ENCODE measurements at places on chromosomes 16 and 17. TPM values are rescaled to one million over a fixed set of nuclear protein-coding genes. Genes with fewer than 3 reads are reported as not detected.

NOS2 gene
- 1.4 TPM for polyA plus RNA-seq

GLYR1 gene
- polyA plus RNA-seq, result 134 TPM

GRCh38 chr16:50765861-50766260 is 24.0 kb downstream of the CYLD start:
- no peak for DNase-seq

DNA sequence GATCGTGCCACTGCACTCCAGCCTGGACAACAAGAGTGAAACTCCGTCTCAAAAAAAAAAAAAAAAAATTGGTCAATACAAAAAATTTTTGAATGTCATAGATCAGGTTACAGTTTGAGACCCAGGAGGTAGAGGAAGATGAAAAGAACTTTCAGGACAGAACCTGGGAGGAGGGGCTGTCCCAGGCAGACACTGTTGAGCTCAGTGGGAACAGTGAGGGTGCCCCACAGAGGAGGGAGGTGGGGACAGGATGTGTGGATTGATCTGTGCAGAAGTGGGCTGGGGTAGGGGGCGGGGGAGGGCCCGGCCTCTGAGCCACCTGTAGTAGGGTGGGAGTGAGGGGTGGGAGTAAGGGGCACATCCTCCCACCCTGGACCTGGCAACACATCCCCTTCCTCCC is 58.3 kb downstream of the PRMT7 start:
- no peak for DNase-seq

PRR35 gene
- 0.14 TPM for polyA plus RNA-seq

- DNase-seq, result no peak
These were observed 10.1 kb downstream of the TBC1D26 start for GRCh38 chr17:15742051-15742795.

OMG gene
- polyA plus RNA-seq, result 89.9 TPM

- DNase-seq, result no peak
These were observed 46.4 kb upstream of the ENPP7 start for GRCh38 chr17:79684132-79684985.

EVPLL gene
- polyA plus RNA-seq, result 2.5 TPM

DNA sequence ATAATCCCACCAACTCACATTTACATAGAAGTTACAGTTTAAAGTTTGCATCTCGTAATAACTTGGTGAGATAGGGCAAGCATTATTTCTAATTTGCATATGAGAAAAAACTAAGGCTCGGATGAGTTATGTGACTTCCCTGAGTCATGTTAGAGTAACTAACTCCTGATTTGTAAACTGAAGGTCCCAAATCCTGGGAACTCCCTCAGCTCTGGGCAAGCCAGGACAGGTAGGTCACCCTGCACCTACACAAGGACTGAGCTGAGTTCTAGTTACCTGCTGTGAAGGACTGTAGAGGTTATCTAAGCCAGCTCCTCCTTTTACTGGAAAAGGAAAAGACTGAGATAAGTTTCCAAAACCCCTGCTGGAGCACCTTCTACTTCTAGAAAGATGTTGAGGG is 92.1 kb upstream of the HLF start:
- DNase-seq, result no peak

GRCh38 chr17:69539274-69539673 is 124.8 kb downstream of the MAP2K6 start:
- DNase-seq, result no peak

CDH1 gene
- polyA plus RNA-seq, result 28.8 TPM

XPO6 gene
- polyA plus RNA-seq, result 148 TPM

DNA sequence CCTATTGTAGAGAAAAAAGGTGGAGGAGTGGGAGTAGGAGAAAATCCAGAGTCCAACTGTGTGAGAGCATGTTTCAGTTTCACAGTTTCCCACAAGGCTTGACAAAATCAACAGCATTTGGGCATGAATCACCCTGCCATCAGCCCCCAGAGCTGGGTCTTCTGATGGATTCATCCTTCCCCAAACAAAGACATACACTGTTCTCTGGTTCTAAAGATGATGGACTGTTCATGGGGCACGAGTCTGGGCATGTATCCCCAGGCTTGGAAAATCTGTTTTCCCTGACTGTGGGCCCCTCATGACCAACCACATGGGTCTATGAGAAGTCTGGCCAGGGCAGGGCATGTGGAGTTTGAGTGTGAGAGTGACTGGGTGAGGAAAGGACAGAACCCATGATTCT is 210.4 kb upstream of the IRX5 start:
- DNase-seq, result no peak

- no peak for DNase-seq
These were observed 207.0 kb downstream of the MSI2 start for GRCh38 chr17:57463103-57463885.

CDRT4 gene
- polyA plus RNA-seq, result 2.8 TPM

TEX19 gene
- not detected for polyA plus RNA-seq

DNA sequence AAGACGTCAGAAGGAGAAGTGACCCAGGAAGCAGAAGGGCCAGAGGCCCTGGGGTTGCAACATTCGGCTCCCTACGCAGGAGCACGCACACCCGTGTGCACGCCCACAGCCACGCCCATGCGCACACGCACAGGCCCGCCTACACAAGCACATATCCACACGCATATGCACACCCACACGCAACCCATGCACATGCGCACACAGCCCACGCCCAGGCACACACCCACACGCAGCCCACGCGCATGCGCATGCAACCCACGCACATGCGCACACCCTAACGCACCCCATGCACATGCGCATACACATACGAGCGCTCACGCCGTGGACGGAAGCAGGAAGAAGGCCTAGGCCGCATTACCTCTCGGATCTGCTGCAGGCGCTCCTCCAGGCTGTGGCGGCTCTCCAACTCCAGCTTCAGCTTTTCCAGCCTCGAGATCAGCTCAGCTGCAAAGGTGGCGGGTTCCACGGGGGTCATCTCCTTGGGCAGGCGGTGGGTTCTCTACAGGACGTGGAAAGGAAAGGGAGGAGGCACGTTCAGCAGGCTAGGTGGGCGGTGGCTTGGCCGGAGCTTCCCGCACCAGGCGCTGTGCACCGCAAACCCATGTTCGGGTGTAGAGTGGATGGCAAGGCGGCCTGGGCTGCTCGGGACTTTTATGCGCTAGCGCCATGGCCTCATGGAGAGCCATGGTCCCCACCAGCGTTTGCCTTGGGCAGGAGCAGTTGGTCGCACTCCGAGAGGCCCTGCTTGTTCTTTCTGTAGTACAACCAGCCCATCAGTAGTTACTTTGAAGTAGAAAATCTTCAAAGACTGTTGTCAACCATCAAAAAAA is 23.4 kb downstream of the AXIN2 start:
- DNase-seq, result no peak

- DNase-seq, result no peak
These were observed 145.5 kb downstream of the C16orf78 start for GRCh38 chr16:49519008-49519656.

DNA sequence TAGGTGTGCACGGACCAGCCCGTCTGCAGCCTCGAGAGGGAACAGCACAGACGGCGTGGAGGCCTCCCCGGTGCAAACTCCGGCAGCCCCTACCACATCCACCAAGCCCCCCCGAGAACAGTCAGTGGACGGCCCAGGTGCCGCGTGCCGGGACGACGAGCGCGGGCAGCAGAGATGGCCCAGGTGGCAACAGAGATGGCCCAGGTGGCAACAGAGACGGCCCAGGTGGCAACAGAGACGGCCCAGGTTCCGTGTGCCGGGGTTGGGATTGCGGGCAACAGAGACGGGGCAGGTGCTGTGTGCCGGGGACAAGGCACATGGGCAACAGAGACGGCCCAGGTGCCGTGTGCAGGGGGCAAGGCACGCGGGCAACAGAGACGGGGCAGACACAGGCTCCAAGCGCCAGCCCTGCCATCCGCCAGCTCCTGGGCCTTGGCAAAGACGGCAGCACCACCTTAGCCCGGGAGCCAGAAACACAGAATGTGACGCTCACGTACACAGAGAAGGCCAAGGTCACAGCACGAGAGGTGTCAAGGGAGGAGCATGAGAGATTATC is 31.1 kb downstream of the RPH3AL start:
- DNase-seq, result no peak

SLFN11 gene
- polyA plus RNA-seq, result 7.6 TPM

PLCG2 gene
- 7.7 TPM for polyA plus RNA-seq

- DNase-seq, result no peak
These were observed 113.7 kb downstream of the IRX5 start for GRCh38 chr16:55044201-55044975.

MFAP4 gene
- 58.8 TPM for polyA plus RNA-seq

GRCh38 chr16:83769397-83770008 is 38.3 kb upstream of the HSBP1 start:
- DNase-seq, result no peak

DNA sequence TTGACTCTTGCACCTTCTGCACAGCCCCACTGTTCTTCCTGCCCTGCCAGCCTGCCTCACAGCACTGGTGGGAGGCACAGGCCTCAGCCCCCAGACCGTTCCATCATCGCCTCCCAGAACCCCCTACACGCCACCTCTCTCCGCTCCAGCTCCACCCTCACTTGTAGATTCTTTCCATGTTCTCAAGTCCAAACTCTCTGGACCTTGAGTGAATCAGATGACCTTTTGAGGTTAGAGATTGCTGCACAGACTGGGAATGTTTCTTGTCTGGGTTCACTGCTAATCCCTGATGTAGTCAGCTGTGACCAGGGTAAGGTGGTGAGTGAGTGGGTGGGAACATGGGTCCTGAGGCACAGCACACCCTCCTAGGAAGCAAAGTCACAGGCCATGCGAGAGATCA is 272.4 kb downstream of the IRF8 start:
- DNase-seq, result no peak

DNA sequence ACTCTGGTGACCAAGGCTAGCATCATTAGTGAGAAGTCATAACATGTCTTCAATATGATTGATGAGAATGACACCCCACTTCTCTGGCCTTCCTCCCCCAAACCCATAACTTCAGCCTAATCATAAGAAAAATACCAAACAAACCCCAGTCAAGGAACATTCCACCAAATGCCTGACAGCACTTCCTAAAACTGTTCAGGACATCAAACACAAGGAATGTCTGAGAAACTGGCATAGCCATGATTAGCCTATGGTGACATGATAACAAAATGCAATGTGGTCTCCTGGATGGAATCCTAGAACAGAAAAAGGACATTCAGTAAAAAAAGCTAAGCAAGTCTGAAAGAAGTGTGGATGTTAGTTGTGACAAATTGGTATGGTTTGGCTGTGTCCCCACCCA is 24.7 kb upstream of the TBX4 start:
- no peak for DNase-seq

IL34 gene
- 5.5 TPM for polyA plus RNA-seq

- DNase-seq, result no peak
These were observed 81.2 kb downstream of the ZNF18 start for GRCh38 chr17:11916091-11916490.

GRCh38 chr17:72370819-72371218 is 250.0 kb downstream of the SOX9 start:
- no peak for DNase-seq

GRCh38 chr17:70241071-70241470 is 71.7 kb downstream of the KCNJ2 start:
- DNase-seq, result no peak

DNA sequence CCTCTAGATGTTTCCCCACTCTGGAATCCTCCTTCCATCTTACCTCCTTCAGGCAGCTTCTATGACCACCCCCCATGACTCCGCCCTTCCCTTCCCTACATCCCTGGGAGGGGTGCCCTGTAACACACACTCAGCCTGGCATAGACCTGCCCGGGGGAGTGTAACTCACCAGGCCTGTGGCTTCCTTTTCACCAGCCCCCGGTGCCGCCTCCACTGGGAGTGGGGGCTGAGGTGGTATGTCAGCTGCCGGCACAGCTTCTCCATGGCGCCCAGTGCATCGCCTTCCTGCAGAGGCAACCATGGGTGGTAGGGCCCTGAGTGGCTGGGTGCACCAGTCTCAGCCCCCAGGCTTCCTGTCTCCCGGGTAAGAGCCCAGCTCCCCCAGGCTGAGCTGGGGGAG is 32.3 kb downstream of the TRPV2 start:
- DNase-seq, result no peak

DNA sequence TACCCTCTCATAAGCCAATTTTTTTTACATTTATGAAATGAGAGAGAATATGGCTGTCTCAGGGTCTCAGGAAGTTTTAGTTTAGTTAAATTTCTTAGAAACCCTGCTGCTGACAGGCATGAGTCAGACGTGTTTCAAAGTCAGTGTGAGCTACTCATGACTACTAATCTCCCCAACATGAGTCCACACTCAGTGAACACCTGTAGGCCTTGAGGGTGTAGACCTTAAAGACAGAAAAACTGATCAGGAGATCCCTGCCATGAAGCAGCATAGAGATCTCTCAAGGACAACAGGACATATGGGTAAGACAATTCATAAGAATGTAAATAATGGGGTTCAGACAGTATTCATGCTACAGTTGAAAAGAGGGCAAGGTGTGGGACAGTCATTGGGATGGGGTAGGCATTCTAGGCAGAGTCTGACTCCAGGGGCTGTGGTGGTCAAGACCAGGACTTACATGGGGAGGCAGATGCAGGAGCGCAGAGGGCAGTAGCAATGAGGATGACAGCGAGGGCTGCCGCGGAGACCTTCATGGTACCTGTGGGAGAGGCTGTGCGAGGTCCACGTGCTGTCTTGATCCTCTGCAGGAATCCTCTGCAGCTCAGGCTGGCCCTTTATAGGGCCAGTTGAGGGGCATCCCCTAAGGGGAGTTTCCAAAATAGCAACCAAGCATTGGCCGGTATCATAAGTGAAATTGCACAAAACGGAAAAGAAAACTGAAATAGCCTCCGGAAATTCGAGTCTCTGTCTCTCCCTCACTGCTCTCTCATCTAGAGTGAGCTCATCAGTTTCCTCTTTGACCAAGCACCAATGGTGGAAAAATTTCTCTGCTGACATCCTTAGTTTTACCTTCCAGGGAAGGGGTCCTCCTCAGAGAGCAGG is at the start of gene CCL5:
CCL5 (minus strand) TSS at position 588 of the 882 bp plus-strand sequence.
- DNase-seq, result no peak

DNA sequence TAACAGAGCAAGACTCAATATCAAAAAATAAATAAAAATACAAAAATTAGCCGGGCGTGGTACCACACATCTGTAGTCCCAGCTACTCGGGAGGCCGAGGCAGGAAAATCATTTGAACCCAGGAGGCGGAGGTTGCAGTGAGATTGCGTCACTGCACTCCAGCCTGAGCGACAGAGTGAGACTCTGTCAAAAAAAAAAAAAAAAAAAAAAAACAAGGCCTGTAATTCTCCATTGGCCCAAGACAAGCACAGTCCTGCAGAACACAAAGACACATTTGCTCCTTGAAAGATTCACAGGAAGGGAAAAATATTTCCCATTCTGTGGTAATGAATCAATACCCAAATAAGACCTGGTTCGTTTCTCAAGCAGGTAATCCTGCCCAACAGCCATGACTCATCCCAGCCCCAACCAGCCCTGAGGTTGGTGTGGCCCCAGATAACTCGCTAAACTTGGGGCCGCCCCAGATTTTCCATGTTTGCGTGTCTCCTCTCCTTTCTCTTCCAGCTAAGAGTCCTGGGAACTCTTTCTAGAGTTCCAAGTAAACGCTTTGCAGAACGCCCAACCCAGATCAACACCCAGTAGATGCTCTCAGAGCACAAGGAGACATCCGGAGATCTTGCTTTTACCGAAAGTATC is 40.3 kb upstream of the SNN start:
- DNase-seq, result no peak

PYDC1 gene
- 0.86 TPM for polyA plus RNA-seq

FZD2 gene
- 10.4 TPM for polyA plus RNA-seq

Data from spinal cord (tissue), 10 donors.